ENCODE measurements at places on chromosomes 7 and 10.

DNA sequence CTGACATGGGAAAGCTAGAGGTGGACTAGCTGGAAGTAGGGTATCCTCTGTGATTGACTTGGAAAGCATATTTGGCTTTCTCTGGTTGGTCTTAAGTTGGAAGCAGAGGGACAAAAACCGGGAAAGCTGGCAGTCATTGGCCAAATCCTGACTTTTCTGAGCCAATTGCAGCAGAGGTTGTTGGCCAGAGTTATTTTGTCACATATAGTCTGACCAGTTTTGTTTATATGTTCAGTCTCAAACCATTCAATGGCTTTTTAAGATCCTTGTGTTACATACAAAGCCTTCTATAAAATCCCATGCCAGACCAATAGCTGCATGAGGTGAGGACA, 6.3 kb downstream of the CFAP69 start:
- no peak for DNase-seq

DNA sequence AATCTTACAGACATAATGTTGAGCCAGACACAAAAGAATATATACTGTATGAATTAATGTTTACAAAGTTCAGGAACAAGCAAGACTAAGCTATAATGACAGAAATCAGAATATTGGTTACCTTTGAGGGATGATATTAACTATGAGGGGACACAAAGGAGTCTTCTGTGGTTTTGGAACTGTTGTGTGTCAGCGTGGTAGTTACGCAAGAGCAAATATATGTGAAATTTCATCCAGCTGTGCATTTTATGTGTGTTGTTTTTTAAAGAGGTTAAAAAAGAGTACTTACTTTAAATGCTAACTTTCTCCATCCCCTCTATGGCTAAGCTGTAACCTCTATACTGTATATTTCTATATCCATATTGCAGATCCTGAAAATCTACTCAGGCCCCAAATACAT, 14.9 kb downstream of the SLC25A28 start:
- DNase-seq: no peak

GRCh38 chr7:41696323-41696916, 6.5 kb downstream of the INHBA start:
- peak; percentile 42 for DNase-seq

DNA sequence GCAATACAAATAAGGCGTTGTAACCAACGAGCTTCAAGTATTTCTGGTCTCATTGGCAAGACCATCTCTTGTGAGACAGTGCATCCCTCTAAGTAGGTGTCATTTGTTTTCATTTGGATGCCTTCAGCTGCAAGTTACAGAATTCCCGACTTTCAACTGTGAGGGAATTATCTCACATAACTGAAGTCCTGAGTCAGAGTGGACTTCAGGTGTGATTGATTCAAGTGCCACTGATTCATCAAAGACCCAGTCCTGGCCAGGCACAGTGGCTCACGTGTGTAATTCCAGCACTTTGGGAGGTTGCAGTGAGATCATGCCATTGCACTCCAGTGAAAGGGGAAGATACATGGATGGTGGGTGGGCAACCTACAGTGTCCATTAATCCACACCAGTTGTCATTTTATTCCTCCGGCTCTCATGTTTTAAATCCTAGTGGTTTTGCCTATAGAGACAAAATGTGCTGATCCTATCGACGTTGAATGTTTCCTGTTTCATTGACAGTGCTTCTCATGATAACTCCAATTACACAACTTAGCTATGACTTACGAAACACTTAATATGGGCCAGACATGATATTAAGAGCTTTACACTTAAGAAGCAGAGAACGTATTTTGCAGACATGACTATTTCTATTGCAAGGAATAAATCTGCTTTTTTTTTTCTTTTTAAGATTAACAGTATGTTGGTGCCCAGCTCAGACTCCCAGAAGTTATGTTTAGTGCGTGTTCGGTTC, 268.0 kb downstream of the FRMD4A start:
- DNase-seq: peak; percentile 14

- DNase-seq: no peak
Measured at GRCh38 chr10:5800782-5801181, 12.5 kb downstream of the GDI2 start.

DNA sequence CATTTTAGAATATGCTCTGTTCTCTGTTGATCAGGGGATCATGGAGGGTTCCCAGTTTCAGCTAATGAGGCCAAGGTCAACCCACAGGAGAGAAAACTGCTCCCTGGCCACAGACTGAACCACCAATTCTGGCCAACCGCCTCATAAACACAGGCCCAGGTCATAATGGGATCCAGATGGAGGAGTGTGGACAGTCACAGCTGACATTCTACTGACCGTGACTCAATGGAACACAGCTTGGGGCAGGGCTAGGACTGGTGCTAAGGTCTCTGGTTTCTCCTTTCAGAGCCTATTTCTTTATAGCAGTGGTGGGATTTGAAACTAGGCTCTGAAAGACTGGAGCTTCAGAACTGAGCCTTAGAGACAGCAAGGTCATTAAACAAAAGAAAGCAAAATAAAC, 68.3 kb downstream of the HIPK2 start:
- DNase-seq: no peak

GRCh38 chr10:46540412-46541016, 15.9 kb downstream of the GPRIN2 start:
- no peak for DNase-seq

- DNase-seq: no peak
Measured at GRCh38 chr7:22116451-22117030, 170.8 kb upstream of the CDCA7L start.

GRCh38 chr10:77842652-77843212, 83.8 kb downstream of the DLG5 start:
- DNase-seq: no peak

DNA sequence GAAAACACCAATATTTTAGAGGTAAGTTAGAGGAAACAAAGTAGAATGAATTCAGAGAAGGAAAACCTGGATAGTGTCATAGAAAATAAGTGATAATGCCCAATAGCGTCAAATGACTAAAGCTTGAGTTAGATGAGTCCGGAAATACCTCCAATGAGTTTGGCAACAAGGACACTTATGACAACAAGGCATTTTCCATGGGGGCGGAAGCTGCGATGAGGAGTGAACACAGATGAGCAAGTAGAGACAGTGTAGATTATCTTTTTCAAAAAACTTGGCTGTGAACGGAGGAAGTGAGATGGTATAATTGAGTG, 383 bp upstream of the R3HCC1L start:
- DNase-seq: no peak

DNA sequence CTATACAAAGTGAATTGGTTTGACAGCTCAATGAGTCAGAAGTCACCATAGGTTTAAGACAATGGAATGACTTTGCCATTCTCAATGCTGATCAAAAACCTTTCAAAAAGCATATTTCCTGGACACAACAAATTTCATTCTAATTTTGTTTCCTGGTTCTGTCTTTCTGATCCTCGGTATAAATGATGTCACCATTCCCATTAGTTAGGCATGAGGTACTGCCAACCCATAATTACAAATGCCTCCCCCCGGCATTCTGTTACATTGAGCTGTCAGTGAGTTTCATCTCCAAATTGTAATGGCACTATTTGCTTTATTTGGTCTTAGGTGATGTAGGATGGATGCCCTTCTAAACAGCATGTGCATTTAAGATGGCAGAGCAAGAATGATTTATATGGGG, 81.7 kb upstream of the NFE2L3 start:
- DNase-seq: no peak

DNA sequence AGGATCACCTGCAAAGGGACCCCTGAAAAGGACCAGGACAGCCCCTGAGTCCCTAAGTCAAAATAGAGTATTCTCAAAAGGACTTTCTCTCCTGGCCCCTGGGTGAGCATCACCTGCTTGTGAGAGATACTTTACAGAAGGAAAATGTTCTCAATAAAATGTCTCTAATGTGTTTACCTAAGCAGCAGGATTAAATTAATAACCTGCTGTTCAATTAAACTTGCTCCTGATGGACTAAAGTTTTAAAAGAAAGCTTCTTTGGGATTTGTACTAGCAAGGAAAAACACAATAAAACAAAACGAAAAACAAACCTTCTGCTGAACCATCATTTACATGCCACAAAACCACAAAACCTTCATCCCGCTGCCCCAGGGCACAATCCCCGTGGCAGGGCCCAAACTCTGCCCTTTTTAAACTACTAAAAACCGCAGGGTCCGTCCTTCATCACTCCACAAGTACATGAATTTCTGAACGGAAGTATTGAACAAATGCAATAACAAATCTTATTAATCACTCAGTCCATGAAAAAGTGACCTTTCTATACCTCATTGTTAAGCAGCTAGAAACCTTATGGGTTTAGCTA, 197.7 kb downstream of the TCERG1L start:
- no peak for DNase-seq

DNA sequence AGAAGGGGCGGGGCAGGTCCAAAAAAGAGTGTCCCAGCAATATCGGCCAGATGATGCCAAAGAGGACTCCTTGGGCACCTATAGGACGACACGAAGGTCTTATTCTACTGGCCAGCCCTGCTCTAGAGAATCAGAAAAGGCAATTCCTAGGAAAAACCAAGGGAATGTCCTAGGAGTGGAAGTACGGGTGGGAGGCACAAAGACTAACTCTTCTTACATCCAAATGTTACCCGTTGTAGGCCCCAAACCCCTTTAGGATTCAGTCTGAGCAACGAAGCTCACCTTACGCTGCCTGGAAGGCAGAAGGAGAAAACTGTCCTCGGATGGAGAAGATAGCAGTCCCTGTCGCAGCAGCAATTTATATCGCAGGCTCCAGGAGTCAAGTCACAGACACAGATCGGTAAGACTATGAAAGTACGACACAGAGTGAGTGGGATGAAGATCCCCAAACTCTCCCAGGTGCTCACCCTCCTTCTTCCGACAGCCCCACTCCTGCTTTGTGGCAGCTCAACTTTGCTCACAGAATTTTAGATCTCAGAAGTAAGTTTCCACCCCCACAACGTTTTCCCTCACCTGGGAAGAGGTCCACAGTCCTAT, 558 bp downstream of the TCTN3 start:
- no peak for DNase-seq

- DNase-seq: no peak
Measured at GRCh38 chr10:34113504-34114225, 701.4 kb downstream of the PARD3 start.

GRCh38 chr7:57328457-57328856, 121.5 kb upstream of the ZNF716 start:
- DNase-seq: no peak

DNA sequence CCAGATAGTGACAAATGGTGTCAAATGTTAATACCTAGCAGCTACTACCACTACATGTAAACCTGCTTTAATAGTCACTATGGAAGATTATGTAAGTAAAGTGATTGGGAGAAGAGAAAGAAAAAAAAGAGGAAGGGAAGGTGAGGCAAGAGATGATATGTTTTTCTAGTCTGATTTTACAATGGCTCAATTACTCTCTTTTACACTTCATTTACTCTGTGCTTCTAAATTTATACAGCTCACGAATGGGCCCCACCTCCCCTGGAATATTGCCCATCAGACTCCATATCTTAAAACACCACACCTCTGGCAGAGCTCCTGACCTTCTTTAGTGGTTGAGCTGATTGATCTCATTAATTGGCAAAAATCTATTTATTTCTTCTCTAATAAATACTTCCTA, 28.0 kb upstream of the IKZF1 start:
- DNase-seq: no peak

GRCh38 chr10:5440206-5440605, 27.8 kb downstream of the NET1 start:
- DNase-seq: no peak

DNA sequence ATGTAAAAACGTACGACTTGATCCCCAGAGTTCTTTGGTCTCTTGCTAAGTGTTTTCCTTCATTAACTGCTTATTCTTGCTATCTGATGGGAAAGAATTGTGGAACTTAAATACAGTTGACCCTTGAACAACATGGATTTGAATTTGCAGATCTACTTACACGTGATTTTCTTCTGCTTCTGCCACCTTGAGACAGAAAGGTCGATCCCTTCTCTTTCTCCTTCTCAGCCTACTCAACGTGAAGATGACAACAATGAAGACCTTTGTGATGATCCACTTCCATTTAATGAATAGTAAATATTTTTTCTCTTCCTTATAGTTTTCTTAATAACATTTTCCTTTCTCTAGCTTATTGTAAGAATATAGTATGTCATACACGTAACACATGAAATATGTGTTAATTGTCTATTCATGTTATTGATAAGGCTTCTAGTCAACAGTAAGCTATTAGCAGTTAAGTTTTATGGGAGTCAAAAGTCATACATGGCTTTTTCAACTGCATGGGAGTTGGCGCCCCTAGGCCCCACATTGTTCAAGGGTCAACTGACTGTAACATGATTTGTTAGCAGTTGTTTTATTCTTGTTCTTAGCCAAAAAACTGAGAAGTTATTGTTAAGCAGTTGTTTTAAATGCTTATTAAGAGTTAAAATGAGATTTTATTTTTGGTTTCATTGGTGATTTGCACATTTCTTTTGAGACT, 11.2 kb downstream of the MKLN1 start:
- no peak for DNase-seq

DNA sequence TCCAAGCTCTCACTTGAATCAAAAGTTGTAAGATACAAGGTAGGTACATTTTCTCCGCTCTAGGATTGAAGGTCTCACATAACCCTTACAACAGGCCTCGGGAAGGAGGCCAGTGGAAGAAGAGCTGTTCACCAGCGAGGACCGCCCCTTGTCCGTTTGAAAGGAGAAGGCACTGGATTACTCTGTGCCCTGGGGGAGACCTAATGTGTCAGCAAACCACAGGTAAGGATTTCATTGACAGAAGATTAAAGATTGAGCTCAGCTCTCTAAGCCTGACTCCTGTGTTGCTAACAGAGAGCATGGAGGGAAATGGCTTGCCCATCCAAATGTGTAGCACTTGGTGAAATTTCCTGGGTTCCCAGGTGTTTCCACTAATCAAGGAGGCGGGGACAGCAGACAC, 81.2 kb downstream of the SLC16A9 start:
- DNase-seq: no peak

- DNase-seq: no peak
Measured at GRCh38 chr10:76089556-76090180, 658.2 kb downstream of the LRMDA start.

DNA sequence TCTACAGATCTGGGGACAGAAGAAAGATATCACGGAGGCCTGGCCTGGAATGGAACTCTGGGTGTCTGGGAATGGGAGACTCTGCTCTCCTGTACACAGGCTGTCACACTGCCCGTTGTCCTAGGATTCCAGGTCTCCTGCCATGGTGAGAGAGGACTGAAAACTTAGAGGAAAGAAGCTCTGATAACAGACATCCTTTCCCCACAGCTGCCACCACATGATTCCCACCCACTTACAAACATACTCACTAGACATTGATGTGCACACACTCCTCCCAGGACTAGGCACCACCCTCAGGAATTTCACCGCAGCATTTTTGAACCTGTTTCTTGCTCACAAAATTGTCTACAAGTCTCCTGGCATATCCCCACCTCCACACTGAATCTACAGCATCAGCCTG, 5.7 kb downstream of the ZNF92 start:
- no peak for DNase-seq

DNA sequence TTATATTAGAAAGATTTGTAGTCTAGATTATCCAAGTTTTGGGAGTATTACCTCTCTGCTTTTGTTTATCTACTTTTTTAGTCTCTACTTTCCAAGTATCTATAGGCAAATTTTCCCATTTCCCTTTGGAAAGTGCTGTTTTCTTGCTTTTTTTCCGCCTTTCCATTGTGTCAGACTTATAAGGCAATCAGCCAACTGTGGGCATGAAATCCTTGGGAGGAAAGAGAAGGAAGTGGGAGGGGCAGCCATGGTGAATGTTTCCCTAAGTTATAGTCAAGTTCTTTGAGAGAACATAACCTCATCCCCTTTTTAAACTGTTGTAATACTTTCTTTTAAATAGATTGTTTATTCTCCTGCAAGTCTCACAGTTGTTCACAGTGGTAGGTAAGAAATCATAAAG, 52.6 kb downstream of the PTEN start:
- no peak for DNase-seq

- DNase-seq: no peak
Measured at GRCh38 chr7:157464971-157465886, 128.4 kb downstream of the DNAJB6 start.

All from SK-N-MC (cell line).